ENCODE measurements at places on chromosomes 11 and 22. TPM values are rescaled to one million over a fixed set of nuclear protein-coding genes. Genes with fewer than 3 reads are reported as not detected.

Gene TRIM51
- not detected for total RNA-seq

Gene APOA1
- total RNA-seq: 5.4 TPM

Gene RAPSN
- total RNA-seq: 0.64 TPM

Gene NELL1
- not detected for total RNA-seq

Gene HEPACAM
- total RNA-seq: 0.14 TPM

Gene CSF2RB
- total RNA-seq: 27.2 TPM

Gene GRM5
- 0.06 TPM for total RNA-seq

Gene OR4D11
- total RNA-seq: not detected

Gene MS4A6A
- total RNA-seq: 112 TPM

DNA sequence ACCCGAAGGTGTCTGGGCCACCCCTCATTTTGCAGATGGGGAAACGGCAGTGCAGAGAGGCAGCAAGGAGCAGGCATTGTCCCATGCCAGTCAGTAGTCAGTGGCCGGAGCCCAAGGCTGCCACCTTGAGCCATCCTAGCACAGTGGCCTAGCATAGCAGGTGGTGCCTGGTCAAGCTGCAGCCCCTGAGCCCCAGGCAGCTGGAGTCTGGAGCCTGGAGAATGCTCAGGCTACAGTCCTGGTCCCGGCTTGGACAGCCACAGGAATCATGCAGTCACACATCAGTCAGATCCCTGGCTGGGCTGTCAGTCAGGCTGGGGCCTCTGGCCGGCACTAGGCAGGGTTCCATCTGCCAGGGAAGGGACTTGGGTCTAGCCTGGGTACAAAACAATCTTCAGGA lies 18.6 kb downstream of the KCNC1 start:
- H3K36me3 ChIP-seq: no peaks in the 10 kb centered on the region
- no peaks in the 10 kb centered on the region for H3K27me3 ChIP-seq
- no peak overlapping the region for H3K4me3 ChIP-seq
- H3K4me1 ChIP-seq: no peaks in the 10 kb centered on the region
- peak; percentile 52 for DNase-seq

DNA sequence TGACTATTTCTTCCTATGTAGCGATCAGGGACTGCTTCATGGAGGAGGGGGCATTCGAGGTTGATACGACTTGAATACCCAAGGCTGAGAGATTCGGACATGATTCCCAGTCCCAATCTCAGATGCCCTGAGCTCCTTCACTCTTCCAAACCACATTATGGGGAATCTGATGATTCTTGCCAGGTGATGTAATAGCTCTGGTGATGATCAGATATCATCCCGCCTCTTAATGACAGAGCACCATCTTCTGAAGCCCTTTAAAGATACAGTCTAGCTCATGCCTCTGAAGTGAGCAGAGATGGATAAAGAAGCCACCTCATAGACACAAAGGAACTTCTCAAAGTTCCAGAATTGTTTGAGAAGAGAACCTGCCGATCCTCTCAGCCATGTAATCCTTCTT lies 8.9 kb upstream of the CLMP start:
- no peak overlapping the region for H3K27ac ChIP-seq
- no peak for DNase-seq
- no peaks in the 10 kb centered on the region for H3K4me1 ChIP-seq
- H3K36me3 ChIP-seq: no peaks in the 10 kb centered on the region

- no peaks in the 10 kb centered on the region for H3K4me1 ChIP-seq
- DNase-seq: no peak
- H3K36me3 ChIP-seq: no peaks in the 10 kb centered on the region
- no peaks in the 10 kb centered on the region for H3K27me3 ChIP-seq
These were observed 56.1 kb upstream of the NARS2 start for GRCh38 chr11:78630561-78631303.

GRCh38 chr11:3205261-3206155 lies 13.1 kb downstream of the MRGPRG start:
- H3K4me1 ChIP-seq: peaks cover 10% of the 10 kb centered on the region
- no peak overlapping the region for H3K4me3 ChIP-seq
- no peak overlapping the region for H3K27ac ChIP-seq
- H3K27me3 ChIP-seq: peaks cover 28% of the 10 kb centered on the region
- DNase-seq: no peak

GRCh38 chr11:66491315-66491935 lies 11.2 kb downstream of the DPP3 start:
- no peaks in the 10 kb centered on the region for H3K27me3 ChIP-seq
- no peak overlapping the region for H3K27ac ChIP-seq
- DNase-seq: no peak
- no peaks in the 10 kb centered on the region for H3K4me1 ChIP-seq

DNA sequence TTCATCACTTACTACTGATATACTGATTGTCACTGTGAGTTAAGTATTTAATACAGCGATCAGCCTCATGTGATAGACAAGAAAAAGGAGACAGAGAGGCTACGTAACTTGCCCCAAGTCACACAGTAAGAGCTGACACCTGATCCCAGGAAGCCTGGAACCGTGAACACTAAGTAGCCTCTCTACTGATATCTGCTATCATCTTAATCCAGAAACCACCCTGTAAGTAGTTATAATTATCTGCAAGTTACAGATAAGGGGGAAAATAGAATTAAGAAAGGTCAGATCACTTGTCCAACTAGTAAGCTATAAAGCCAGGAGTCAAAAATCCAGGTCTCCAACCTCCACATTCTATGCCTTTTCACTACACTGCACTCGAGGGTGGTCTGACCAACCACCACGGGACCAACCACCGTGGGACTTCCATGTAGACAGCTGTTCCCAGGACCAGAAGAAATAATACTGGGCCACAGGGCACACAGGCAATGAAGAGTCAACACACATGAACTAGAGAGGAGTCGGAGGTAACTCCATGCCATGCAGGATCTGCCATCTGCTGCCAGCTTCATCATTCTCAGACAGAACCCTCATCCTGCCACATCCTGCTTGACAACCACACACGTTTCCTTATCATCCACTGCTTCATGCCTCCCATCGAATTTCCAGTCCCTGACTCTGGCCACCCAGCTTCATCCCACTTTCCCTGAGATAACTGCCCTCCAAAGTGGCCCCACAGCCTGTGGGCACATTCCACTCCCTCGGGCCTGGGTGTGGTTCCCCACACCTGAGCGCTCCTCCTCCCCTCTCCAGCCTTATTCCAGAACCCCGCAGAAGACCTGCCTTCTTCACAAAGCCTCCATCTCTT lies 58.6 kb downstream of the MICAL3 start:
- H3K4me3 ChIP-seq: no peak overlapping the region
- no peaks in the 10 kb centered on the region for H3K36me3 ChIP-seq
- no peak overlapping the region for H3K27ac ChIP-seq
- no peak for DNase-seq
- no peaks in the 10 kb centered on the region for H3K27me3 ChIP-seq

GRCh38 chr11:18209058-18209457 lies 27.5 kb downstream of the SAA4 start:
- no peaks in the 10 kb centered on the region for H3K4me1 ChIP-seq
- H3K27ac ChIP-seq: no peak overlapping the region
- peaks cover 7% of the 10 kb centered on the region for H3K27me3 ChIP-seq
- DNase-seq: no peak
- no peaks in the 10 kb centered on the region for H3K36me3 ChIP-seq

GRCh38 chr11:11072067-11072466 lies 214.2 kb upstream of the ZBED5 start:
- H3K4me1 ChIP-seq: peaks cover 6% of the 10 kb centered on the region
- no peak overlapping the region for H3K4me3 ChIP-seq
- no peaks in the 10 kb centered on the region for H3K27me3 ChIP-seq

- DNase-seq: no peak
- H3K36me3 ChIP-seq: no peaks in the 10 kb centered on the region
- H3K4me3 ChIP-seq: no peak overlapping the region
- no peaks in the 10 kb centered on the region for H3K4me1 ChIP-seq
These were observed 64.0 kb downstream of the PARVA start for GRCh38 chr11:12441231-12441861.

DNA sequence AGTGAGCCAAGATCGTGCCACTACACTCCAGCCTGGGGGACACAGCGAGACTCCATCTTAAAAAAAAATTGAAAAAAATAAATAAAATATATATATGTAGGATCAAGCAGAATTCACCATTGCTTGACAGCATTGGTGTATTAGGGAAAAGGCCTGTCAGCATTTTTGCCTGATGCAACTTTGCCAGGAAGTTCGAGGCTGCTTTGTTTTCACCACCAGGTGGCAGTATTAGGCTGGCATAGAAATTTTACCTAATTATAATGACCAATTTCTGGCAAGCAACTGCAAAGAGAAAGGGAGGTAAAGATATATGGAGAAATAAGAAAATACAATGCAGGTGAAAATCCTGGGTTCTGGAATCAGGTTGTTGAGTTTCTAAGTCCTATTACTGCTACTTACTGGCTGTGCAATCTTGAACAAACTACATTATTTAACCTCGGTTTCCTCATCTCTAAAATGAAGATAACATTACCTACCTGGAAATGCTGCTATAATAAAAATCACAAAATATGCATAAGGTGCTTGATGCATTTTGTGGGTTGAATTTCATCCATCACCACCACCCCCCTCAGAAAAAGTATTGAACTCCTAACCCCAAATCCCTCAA lies 24.7 kb downstream of the LAYN start:
- H3K27ac ChIP-seq: no peak overlapping the region
- H3K27me3 ChIP-seq: no peaks in the 10 kb centered on the region
- no peaks in the 10 kb centered on the region for H3K36me3 ChIP-seq
- H3K4me3 ChIP-seq: no peak overlapping the region
- DNase-seq: no peak
- H3K4me1 ChIP-seq: peaks cover 1% of the 10 kb centered on the region

- H3K4me1 ChIP-seq: peaks cover 2% of the 10 kb centered on the region
- no peak for DNase-seq
- no peaks in the 10 kb centered on the region for H3K36me3 ChIP-seq
- no peaks in the 10 kb centered on the region for H3K27me3 ChIP-seq
- peak overlapping the region; percentile 11 for H3K27ac ChIP-seq
- no peak overlapping the region for H3K4me3 ChIP-seq
These were observed 7.5 kb downstream of the CRYBB1 start for GRCh38 chr22:26610072-26610958.

All from upper lobe of right lung (tissue), 1 donor.